Naive thymus-derived CD8-positive, alpha-beta T cell (primary cell): ENCODE measurements at places on chromosomes 5 and 9. TPM values are rescaled to one million over a fixed set of nuclear protein-coding genes. Genes with fewer than 3 reads are reported as not detected.

DNA sequence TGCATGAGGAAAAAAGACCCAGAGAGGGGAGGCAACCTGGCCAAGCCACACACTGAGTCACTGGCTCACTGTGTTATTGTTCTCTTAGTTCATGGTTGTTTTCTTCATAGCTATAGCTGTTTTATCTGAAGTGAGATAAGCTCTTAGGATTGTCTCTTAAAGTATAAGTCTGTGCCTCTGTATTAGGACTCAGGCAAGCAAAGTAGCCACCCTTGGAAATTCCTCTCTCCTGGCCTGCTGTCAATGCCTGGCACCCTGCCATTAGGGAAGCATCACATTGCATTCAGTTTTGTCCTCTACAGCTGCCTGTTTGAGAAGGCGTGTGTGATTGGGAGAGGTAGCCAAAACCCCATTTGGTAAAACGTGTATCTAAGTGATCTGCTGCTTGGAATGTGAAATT lies 147.4 kb upstream of the GLRA1 start:
- DNase-seq, result no peak

- no peak for DNase-seq
Observed at GRCh38 chr5:88818296-88818695, 64.7 kb downstream of the MEF2C start.

DNA sequence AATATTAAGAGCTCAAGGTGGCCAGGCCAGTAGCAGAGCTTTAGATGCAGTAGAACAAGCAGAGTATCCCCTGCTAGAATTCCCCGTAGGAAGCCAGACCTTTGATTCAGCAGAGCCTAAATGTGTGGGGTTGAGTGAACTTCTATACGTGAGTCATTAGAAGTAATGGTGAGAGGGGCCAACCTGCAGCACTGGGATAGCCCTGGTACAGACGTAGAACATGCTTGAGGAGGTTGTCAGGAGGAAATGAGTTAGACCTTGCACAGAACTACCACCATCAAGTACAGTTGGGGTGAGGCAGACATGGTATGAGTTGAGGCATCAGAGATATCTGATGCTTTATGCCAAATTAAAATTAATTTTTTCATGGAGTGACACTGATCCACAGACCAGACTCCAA lies 42.0 kb downstream of the PDCD1LG2 start:
- DNase-seq, result no peak

DNA sequence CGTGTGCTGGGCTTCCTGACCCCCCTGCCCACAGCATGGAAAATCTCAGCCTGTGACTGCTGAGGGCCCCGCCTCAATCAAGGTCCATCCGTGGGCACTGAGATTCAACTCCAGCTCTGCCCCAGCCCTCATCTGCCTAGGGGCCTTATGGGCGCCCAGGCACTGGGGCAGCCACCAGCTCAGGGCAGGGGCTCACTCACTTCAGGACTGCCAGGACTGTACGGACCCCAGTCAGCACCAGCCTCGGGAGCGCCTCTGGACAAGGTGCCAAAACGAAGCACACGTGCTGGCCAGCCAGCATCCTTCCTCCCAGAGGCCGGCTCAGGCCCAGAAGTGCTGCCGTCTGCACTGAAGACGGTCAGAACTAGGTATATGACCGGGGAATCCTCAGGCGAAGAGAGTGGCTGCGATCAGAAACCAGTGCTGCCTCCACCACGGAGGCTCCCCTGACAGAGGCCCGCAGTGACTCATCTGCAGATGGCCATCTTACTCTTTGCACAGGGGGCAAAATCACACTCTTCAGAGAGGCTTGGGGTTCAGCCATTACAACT lies 19.6 kb downstream of the CLPTM1L start:
- no peak for DNase-seq

DNA sequence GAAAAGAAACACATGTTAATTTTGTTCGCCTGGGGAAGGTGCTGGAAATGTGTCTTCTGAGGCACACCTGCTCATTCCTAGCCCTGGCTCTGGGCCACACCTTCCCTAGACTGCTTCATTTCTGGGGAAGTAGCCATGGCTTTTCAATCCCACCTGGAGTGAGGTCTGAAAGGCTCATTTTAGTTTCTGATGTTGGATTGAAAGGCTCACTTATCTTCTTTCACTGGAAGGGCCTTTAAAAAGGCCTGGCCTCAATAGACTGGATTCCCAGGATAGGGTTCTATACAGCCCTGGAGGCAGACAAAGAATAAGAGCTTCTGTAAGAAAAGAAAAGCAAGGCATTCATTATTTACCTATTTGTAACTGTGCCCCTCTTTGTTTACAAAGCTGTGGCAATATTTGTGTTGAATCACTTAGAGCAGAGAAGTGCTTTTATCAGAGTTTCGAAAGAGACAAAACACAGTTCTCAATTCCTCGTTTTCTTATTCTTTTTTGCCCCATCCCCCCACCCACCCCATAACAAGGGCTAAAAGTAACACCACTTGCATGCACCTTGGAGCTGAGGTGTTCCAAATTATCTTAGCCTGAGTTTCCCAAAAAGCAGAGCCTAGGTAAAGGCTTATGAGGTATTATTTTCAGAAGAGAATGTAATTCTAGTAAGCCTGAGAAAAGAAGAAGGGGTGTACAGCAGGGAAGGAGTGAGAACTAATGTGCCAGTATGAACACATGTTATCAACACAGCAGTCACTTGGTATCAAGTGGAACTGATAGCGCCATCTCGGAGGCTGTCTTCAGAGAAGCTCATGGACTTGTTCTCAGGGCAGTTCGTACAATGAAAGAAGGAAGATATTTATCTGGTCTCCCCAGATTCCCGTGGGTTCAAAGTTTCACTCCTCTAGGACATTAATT lies 413.1 kb downstream of the KCTD16 start:
- no peak for DNase-seq

- no peak for DNase-seq
Observed at GRCh38 chr5:91178461-91178860, 204.7 kb downstream of the ARRDC3 start.

DNA sequence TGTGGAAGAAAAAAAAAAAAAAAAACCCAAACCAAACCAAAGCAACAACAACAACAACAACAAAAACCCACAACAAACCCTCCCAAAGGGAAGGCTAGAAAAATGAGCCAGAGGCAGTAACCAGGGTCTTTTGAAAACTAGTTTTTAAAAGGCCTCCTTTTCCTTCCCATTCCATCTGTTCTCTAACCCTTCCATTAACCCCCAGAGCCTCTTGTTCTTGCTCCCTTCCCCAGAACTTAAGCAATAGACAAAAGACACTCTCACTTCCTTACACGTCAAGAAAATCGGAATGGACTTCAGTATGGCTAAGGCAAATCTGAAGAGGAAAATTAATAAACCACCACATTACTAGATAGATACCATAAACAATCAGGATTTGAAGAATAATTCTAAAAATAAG lies 292.8 kb downstream of the ARL15 start:
- DNase-seq, result no peak

DNA sequence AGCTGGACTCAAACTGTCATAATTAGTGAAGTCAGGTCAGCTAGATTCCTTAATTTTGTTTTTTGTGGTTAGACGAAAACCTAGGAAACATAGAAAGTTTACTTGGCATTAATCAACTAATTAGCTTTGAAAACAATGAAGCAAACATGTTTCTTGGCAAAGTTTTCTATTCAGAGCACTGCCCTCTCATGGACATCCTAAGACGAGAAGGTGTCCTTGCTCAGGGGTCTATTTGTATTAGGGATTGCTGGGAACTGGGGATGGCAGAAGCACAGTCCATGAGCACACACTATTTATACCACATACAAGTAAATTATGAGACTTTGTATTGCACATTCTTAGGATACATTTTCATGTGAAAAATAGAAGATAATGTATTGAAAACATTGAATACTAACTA lies 49.7 kb downstream of the POC5 start:
- DNase-seq, result no peak

DNA sequence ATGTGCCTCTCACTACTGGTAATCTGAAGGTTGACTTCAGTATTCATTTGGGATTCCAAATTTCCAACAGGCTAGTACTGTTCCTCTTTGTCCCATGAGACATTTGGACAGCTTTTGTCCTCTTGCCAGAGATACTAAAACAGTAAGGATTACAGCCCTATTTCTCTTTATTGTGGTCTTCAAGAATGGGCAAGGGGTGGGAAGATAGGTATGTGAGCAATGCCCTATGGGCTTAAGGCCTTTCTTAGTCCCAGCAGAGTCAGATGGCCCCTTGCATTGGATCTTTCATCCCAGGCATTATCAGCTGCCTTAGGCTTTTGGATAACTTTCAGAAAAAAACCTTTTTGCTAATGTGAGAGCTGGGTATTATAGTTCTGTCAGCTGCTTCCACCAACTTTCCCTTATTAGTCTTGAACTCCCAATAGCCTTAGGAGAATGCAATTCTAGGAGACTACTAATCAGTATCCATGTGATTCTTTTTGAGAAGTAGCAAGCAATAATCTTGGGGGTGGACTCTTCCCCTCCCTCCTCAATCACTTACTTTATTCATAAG lies 361.1 kb upstream of the NUDT12 start:
- DNase-seq, result no peak

GRCh38 chr5:107542831-107543231 lies 127.9 kb downstream of the EFNA5 start:
- no peak for DNase-seq

DNA sequence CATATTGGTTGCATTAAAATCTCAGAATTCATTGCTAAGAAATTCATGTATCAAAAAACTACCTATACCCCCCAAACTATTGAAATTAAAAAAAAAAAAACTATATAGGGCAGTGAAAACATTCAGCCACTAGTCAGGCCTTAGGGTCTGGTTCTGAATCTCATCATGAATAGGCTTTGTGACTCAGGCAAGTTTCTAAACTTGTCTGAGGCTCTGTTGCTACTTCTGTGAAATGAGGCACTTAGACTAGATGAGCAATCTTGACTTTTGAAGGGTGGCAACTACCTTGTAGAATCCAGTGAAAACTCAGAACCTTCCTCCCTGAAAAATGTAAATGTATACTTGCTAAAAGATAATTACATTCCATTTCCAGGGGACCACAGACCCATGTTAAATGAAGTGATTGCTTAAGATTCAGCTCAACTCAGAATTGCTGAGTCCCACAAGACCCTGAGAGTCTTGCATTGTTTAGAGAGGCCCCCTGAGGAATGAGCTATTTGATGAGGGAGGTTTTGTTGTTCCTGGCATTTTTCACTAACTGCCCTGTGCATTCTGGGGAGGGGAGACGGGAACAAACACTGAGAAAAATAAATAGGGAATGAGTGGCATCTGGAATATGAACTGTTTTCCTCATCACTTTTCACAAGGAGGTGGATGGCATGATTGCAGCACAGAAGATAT lies 29.5 kb downstream of the RAI14 start:
- no peak for DNase-seq

- DNase-seq, result no peak
Observed at GRCh38 chr5:58543723-58544122, 39.2 kb upstream of the RAB3C start.

DNA sequence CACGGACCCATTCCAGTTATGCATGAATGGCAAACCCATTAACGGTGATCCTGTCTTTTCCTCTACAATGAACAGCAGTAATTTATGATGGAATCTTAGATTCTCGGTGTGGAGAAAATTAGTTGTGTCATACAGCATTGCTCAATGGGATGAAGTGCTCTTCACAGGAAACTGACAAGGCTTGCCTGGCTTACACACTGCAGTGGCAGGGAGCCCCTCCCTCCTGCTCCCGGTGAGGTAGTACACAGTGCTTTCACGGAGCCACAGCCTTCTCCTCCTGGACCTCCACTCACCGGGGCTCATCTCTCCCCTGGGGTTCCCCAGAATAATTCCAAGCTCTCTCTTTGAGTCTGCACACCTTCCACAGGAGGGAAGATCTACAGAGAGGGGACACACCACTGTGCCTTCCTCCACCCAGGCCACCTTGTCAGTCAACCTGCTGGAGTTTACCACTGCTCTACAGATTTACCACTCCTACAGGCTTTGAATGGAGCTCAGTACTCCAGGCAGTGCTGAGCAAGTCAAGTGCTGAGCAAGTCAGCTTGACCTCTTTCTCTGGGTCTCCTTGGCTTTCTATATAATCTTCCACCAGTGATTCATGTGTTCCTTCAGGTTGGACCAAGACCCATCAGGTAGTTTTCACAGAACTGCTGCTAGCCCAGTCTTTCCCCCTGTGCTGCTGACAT lies 59.1 kb upstream of the TBC1D2 start:
- DNase-seq, result no peak

GRCh38 chr9:72623156-72623555 lies 101.7 kb downstream of the TMC1 start:
- DNase-seq, result no peak

DNA sequence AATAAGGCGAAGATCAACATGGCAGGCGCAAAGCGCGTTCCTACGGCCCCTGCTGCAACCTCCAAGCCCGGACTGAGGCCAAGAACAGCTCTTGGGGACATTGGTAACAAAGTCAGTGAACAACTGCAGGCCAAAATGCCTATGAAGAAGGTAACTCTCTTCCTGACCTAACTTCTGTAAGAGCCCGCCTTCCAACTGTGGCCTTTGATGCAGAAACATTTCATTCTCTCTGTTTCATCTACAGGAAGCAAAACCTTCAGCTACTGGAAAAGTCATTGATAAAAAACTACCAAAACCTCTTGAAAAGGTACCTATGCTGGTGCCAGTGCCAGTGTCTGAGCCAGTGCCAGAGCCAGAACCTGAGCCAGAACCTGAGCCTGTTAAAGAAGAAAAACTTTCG lies 979 bp downstream of the CCNB1 start:
- no peak for DNase-seq

- DNase-seq, result no peak
Observed at GRCh38 chr5:73913971-73914370, 288.0 kb downstream of the ARHGEF28 start.

GRCh38 chr9:89077519-89077918 lies 86.3 kb downstream of the S1PR3 start:
- no peak for DNase-seq

DNA sequence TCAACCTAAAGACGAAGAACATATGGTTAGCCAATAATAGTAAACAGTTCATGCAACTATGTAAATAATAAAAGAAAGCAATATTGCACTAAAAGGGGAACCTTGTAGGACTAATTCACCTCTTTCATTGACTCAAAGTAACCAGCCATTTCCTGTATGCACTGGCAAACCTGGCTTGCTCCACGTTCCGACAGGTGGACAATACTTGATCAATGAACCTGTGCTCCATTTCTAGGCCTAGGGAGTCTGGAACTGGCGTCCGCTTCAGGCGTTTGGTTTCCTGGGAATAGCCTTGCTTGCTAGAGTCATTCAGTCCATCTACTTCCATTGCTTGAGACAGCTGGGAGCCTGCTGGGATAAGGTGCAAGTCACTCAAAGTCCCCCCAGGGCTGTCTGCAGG lies 41.6 kb downstream of the PTAR1 start:
- DNase-seq, result no peak

- DNase-seq, result no peak
Observed at GRCh38 chr5:103587185-103587748, 24.7 kb upstream of the NUDT12 start.

GRCh38 chr5:176653401-176654385 lies 6.4 kb downstream of the TSPAN17 start:
- DNase-seq, result no peak

PRSS3 gene
- total RNA-seq, result 0.52 TPM

CCNH gene
- 86.9 TPM for total RNA-seq

FAM153A gene
- 117 TPM for total RNA-seq

TICAM2 gene
- 1.5 TPM for total RNA-seq

AK8 gene
- total RNA-seq, result not detected

PCDHB15 gene
- total RNA-seq, result not detected

SLC6A18 gene
- total RNA-seq, result not detected

SLC34A1 gene
- 0.25 TPM for total RNA-seq

LHX2 gene
- not detected for total RNA-seq

FBLL1 gene
- total RNA-seq, result not detected
